SJSA1 (cell line): ENCODE measurements at places on chromosomes 16 and 17.

DNA sequence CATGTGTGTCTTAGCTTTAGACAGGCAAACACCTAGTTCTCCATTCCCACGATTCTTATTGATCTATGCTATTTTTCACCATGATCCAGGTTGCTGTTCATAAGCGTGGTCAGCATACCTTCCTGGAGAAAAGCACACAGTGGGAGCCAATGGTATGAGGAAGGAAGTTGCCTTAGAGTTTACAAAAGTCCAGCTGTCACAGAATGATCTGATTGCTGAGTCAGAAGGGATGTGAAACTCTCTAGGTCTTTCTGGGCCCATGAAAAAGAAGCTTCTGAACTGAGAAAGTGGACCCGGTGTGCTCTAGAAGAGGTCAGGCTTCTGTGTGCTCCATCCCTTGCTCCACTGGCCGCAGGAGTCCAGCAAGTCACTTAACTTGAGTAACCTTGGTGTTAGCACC lies 71.0 kb upstream of the CCL1 start:
- DNase-seq, result no peak

- no peak for DNase-seq
Measured at GRCh38 chr17:66782851-66783250, 52.1 kb upstream of the CACNG5 start.

GRCh38 chr17:12693640-12694039 lies 27.9 kb downstream of the MYOCD start:
- DNase-seq, result peak; percentile 40

GRCh38 chr17:1916963-1917715 lies 87.3 kb downstream of the RPA1 start:
- no peak for DNase-seq

DNA sequence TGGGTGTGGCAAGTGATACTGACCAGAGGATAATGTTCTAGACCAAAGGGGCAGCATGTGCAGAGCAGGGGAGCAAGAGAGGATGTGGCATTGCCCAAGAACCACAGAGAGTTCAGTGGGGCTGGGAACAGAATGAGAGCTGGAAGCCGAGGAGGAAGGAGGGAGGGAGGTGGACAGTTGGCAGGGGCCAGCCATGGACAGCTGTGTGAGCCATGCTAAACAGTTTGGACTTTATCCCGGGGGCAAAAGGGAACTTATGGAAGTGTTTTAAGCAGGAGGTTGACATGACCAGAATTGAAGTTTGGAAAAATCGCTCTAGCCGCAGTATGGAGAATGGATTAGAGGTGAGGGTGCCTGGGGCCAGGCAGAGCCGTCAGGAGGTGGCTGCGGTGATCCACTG lies 29.4 kb upstream of the TMEM132E start:
- no peak for DNase-seq

DNA sequence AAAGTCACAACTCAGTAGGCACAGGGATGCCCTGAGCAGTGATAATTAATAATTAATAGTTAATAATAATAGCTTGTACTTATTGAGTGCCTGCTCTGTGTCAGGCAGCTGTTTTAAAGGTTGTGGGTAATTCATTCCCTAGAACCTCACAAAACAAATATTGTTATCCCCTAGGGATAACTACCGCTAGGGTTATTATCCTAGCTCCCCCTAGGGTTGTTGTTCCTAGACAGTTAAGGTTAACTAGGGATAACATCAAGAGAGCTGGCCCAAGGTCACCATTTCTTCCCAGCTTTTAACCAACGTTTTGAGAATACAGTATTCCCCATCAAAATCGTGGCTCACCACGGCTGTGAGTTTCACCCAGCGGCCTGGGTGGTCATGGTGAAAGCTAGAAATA lies 180.1 kb downstream of the PRKCB start:
- DNase-seq, result no peak

DNA sequence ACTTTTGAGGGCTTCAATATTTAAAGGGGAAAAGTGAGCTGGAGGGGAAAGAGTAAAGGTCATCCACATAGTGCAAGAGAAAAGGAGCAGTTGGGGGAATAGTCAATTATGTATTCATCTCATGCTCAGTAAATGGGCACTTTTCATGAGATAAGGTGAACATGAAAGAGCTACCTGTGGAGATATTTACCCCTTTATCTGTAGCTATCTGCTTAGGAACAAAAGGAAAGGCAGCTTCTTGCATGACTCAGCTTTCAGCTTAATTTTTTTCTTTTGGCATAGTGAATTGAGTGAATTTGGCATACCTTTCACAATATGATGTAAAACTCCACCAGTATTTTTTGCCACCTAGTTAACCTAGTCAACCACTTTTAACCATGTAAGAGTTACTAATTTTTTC lies 26.4 kb downstream of the CPD start:
- no peak for DNase-seq

DNA sequence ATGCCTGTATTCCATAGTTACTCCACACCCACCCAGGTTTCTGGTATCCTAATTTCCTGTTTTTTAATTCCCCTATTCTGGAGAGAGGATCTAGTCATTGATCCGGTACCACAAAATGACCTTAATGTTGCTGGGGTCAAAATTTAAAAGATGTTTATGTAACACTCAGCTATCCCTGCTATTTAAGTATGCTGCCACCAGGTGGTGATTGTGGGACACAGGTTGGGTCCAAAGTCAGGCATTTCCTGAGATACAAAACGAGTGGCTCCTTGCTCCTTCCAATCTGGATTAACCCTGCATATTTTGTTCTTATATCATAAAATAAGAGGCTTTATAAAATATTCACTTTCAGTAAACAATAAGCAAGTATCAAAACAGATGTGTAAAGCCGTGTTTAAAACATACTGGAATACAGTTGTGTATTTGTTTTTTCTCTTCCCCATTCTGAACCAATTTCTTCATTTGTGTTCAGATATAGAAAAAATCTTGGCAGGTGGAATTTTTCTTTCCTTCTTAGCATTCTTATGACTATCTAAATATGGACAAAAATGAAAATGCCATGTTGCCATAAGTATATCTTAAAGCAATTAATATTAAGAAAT lies 16.3 kb downstream of the HS3ST4 start:
- no peak for DNase-seq

- DNase-seq, result no peak
Measured at GRCh38 chr16:54340531-54340930, 53.9 kb upstream of the IRX3 start.

DNA sequence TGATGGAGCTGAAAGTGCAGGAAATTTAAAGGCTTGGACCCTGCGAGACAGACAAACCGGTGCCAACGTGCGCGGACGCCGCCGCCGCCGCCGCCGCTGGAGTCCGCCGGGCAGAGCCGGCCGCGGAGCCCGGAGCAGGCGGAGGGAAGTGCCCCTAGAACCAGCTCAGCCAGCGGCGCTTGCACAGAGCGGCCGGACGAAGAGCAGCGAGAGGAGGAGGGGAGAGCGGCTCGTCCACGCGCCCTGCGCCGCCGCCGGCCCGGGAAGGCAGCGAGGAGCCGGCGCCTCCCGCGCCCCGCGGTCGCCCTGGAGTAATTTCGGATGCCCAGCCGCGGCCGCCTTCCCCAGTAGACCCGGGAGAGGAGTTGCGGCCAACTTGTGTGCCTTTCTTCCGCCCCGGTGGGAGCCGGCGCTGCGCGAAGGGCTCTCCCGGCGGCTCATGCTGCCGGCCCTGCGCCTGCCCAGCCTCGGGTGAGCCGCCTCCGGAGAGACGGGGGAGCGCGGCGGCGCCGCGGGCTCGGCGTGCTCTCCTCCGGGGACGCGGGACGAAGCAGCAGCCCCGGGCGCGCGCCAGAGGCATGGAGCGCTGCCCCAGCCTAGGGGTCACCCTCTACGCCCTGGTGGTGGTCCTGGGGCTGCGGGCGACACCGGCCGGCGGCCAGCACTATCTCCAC lies at the start of gene NOG:
Gene NOG, plus strand, starts transcription at position 54 of the 674 bp plus-strand sequence. Its CDS starts 525 bp downstream, at position 579.
- peak; percentile 84 for DNase-seq

DNA sequence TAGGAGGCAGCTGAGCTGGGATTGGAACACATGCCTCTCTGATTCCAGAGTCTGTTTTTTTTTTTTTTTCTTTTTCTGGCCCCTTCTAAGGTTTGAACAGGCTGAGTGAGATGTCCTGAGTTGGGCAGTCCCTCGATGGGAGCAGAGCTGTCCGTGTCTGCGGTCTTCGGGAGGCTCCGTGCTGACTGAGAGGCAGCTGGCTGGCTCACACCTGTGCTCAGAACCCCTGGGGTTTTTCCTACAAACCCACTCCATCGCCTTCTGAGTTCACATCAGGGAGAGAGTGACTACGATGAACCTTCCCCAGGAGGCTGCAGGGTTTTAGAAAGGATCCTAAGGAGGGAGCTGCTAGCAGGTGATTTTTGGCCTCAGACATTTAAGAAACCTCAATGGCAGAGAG lies 92.5 kb downstream of the IRF8 start:
- DNase-seq, result no peak

DNA sequence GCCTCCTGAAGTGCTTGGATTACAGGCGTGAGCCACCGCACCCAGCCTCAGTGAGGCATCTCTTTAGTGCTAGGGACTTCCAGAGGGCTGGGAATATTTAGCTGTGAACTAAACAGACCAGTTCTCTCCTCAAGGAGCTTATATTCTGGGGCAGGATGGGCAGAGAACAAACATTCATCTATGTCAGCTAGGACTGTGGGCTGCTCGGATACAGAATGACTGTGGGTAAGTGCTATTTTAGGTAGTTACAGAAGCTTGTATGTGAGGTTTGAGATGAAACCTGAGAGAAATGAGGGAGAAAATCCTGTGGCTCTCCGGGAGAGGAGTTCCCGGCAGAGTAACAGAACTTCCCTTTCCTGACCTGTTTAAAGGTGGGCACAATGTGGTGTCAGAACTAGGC lies 6.2 kb upstream of the INPP5K start:
- no peak for DNase-seq

- no peak for DNase-seq
Measured at GRCh38 chr17:46962374-46962790, 16.7 kb downstream of the RPRML start.

GRCh38 chr17:78794864-78795640 lies 13.0 kb upstream of the CYTH1 start:
- no peak for DNase-seq

DNA sequence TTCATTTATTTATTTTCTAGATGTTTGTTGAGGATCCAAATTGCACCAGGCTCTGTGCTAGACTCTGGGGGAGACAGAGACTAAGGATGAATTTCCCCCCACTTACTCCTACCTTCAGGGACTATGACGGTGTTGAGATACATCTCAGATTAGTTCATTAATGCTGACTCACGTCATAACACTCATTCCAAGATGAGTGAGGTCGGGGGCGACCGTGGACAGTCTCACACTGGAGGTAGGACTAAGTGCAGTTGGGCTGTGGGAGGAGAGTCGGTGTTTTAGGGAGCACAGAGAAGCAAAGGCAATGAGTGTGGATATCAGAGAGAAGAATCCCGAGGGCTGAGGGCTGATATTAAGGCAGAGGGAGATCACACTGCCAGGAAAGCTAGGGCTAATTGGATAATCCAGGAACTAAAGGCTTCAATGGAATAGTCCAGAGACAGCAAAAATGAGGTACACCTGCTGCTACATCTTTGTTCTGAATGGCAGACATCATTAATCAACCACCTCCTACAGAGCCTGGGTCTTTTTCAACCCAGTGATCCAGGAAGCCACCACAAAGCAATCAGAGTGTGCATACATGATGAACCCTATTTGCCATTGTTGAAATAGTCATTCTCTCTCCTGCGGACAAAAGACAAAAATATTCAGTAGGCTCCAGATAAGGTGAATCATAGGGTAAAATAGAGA lies 38.6 kb upstream of the CACNG4 start:
- DNase-seq, result no peak

DNA sequence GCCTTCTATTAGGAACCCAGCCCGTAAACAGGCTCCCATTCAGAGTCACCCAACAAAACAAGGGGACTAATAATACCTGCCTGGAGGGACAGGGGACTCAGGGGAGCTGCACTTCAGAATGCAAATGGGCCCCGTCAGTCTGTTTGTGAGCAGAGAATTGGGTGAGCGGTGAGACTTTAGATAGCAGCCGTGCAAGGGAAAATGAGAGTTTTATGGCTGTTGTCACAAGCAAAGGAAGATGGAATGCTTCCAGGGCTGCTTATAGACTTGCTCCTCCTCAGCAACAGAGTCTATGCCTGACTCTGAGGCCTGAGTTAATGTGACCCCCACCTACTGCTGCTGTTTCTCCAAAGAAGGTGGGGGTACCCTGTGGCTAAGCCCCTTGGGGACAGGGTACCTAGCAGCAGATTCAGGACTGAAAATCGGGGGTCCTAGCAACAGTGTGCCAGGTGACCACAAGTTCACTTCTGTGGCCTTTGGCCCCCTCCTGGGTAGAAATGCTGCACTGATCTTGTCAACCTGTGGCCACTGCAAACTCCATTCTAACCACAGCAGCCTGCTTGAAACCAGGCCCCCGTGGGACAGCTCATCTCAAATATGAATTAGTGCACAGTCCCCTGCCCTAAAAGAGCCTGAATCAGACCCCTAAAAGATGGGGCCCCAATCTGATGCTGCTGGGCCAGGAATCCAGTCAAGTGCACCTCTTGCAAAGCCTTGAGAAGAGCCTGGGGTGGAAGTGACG lies 126.4 kb downstream of the C16orf78 start:
- DNase-seq, result no peak

GRCh38 chr17:35359398-35359797 lies 14.0 kb downstream of the SLFN11 start:
- DNase-seq, result no peak

- DNase-seq, result no peak
Measured at GRCh38 chr16:54034684-54035083, 251.9 kb downstream of the IRX3 start.

DNA sequence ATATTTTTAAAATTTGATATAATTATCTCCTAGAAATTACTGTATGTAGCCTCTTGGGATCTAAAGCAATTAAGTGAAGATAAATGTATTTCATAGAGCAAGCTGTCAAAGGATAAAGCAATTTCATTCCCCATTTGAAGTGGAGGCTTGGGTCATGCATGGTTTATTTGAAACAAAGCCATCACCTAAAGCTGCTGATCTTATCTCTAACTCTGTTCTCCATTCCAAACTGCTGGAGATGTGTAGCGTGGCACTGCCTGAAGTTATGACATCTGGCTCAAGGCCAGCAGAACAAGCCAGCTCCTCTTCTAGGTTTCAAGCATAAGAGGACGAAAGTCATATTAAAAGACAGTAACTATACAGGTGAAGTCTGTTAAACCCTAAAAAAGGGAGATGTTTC lies 83.9 kb downstream of the HIC1 start:
- DNase-seq, result no peak

GRCh38 chr17:63641692-63642448 lies 19.7 kb downstream of the MAP3K3 start:
- DNase-seq, result no peak

- no peak for DNase-seq
Measured at GRCh38 chr16:87724490-87725291, 41.1 kb downstream of the KLHDC4 start.

GRCh38 chr16:21116148-21116693 lies 34.4 kb downstream of the DNAH3 start:
- DNase-seq, result no peak
